ENCODE measurements at places on chromosomes 1 and 21.

DNA sequence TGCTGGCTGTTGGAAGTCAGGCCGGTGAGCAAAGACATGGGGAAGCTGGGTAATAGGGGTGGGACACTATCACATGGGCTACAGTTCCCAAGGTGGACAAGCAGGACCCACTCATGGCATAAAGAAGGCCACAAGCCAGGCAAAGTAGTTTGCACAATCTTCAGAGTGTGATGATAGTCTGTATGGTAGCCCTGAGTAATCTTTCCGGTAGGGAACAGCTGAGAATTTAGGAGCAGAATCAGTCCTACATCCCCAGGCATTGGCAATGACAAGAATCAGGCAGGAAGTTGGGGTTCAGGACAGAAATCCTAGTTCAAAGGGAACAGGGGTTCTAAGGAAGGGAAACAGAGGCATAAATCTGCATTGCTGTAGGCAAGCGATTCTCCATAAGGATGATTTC is 23.9 kb upstream of the SPATA6 start:
- no peak for ATAC-seq

- ATAC-seq: no peak
These were observed 764.3 kb upstream of the PRMT6 start for GRCh38 chr1:106292130-106292529.

DNA sequence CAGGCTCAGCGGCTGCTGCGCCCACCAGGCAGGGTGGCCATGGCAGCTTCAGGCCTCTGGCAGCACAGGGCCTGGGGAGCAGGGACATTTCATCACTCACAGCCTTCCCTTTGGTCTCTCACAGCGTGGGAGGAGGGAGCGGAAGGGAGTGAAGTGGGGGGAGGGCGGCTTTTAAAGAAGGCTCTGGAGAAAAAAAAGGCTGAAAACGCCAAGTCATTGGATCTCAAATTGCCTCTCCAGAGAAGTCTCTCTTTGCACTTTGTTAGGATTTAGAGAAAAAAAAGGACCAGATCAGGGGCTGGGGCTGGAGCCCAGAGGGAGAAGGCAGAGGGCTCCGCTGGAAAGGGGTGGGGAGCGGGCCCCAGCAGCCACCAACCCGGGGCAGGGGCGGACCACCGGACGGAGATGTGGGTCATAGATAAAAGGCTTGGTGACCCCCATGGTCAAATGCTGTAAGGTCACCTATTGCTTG is 209.9 kb downstream of the GRIK3 start:
- no peak for ATAC-seq

- no peak for ATAC-seq
These were observed 691 bp upstream of the GBP5 start for GRCh38 chr1:89273324-89273778.

DNA sequence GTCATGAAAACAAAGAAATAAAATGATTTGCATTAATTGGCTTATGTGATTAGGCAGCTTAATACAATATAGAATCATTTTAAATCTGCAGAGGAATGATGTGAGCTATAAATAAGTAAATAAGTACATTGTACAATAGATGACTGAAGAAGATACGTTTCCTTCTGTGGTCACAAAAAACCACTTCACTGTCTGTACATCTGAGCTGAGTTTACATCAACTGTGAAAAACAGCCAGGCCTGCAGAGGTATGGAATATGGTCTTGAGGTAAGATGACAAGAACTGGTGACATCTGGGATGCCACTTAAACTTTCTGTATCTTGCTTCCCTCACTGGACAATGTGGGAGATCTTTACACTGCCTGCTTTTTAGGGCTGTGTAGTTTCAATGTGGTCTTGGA is 130.0 kb upstream of the BEND5 start:
- no peak for ATAC-seq
